ENCODE measurements at places on chromosomes 3 and 15.

GRCh38 chr15:76502678-76503077 lies 166.1 kb downstream of the ISL2 start:
- no peak for DNase-seq

- peak; percentile 44 for DNase-seq
Observed at GRCh38 chr3:129836381-129837064, 57.0 kb downstream of the TMCC1 start.

DNA sequence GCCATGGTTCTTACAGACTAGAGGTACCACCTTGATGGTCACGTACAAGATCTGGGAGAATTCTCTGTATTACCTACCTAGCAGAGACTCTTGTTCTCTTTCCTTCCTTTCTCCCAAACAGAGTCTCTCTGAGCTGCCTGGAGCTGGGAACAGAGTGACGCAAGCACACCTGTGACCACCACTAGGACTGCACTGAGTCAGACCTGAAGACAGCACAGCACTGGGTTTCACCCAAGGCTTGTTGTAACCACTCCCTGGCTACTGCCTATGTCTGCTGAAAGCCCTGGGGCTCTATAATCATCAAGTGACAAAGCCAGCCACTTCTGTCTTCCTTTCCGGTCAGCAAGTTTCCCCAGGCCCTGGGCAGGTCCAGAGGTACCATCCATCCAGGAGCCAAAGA lies 293.3 kb upstream of the CNTN4 start:
- DNase-seq, result no peak

GRCh38 chr15:59147666-59148065 lies 42.7 kb downstream of the CCNB2 start:
- DNase-seq, result no peak

- DNase-seq, result no peak
Observed at GRCh38 chr15:40869686-40870085, 4.3 kb downstream of the RHOV start.

DNA sequence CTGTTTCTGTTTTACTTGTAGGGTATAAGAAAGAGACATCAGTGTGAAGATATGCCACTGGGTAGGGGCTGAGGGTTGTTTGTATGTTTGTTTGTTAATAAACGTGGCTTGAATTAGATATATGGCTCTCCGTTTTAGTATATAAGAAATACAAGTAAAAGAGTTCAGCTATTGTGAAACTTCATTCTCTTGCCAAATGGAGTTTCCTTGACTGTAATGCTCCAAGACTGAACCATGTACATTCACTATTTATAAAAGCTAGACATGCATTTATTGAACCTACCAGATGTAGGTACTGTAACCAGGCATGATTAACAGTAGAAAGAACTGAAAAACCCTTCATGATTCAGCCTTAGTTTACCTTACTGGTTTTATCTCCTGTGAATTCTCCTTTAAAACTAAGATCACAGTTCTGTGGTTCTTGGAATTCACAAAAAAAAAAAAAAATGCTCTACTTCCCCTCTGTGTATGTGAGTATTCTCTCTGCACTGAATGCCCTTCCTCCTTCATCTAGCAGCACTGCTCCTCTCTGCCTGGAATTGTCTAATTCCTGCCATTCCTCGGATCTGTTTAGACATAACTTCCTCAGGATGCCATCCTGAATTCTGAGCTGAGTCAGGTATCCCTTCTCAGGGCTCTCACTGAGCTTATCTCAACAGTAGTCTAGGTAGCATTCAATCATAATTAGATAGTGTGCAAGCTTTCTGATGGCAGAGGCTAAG lies 504.4 kb downstream of the FHIT start:
- DNase-seq, result no peak

DNA sequence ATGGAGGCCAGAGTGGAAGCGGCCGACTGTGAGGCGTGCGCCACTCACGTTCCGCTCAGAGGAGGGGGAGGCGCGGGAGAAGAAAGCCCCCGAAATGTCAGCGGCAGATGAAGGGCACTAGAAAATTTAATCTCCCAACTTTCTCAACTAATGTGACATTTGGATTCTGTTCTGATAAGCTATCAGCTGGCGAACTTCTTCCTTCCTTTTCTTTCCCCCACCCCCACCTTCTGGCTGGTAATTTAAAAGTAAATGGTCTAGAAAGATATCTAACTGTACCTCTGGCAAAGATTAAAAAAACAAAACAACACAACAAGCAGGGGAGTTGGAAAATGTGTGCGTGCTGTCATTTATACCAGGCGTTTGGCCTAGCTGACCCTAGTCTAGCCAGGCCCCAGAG lies 26.4 kb upstream of the TMEM115 start:
- DNase-seq, result no peak

DNA sequence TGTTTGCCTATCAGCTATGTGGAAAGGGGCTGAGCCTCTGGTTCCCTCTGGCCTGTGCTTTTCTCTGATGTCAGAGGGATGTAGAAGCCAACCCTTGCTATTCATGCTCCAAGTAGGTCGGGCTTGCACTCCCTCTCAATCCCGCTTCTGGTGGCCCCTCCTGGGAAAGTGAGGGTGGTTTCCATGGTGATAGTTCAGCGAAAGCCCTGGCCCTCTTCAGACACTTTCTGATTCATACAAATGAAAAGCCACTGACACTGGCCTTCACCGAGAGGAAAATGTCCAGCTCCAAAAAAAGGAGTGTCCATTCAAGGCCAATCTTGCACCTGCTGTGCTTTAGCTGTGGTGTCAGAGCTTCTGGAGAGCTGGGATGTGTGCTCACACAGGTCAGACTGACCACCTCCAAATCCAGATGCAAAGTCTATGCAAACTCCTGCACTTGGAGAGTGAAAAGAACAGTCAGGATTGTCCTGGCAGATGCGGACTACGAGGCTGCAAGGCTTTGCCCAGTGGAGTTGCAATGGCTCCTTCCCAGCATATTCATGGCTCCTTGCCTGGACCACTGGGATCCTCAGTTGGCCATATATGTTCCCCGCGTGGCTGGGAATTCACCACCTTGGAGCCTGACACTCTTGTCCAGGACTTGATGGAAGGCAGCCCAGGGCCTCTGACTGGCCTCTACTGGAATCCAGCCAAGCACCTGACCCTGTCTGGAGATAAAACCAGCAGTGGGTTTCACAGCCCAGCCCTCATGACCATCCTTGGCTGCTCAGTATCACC lies 96.6 kb downstream of the CEMIP start:
- DNase-seq, result peak; percentile 43

- peak; percentile 27 for DNase-seq
Observed at GRCh38 chr3:38960953-38961622, 90.7 kb downstream of the SCN11A start.

DNA sequence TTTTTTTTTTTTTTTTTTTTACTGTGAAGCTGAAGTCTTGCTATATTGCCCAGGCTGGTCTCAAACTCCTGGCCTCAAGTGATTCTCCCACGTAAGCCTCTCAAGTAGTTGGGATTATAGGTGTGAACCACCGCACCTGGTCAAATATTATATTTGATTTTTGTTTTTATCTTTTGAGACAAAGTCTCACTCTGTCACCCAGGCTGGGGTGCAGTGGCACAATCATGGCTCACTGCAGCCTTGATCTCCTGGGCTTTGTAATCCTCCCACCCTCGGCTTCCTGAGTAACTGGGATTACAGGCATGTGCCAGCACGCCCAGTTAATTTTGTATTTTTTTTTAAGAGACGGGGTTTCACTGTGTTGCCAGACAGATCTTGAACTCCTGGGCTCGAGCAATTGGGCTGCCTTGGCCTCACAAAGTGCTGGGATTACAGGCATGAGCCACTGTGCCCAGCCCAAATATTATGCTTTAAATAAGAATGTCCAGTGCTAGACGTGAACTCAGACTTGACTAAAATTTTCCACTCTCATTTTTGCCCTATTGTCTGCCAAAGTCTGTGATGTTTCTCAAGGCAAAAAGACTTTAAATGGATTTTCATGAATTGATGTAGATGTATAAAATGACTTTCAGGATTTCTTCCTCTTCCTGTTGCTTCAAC lies 33.4 kb upstream of the CRBN start:
- no peak for DNase-seq

DNA sequence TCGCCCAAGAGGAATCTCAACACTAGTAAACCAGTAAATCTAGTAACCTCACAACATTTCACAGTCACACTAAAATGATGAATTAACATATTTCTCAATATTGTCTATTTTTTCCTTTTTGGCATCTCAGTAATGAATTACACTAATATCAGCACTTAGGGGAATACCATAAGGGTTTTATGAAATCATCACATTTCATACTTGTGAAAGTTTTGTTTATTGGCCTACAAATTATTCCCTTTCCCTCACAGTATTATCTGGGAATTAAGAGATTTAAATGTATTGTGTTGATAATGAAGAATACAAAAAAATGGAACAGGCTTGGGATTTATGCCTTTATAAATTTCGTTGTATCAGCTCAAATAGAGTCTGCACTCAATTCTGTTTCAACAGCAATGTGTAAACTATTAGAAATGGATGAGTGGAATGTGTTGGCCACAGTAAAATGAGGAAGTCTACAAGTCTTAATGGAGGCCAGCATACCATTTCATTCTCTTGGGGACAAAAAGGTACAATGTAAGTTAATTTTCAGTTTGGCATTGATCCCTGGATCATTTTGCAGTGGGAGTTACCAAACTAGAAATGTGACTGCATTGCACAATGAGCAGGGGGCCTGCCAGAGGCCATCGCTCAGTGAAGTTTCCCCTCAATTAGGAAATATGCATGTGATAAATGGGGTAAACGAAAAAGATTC lies 195.4 kb downstream of the FMN1 start:
- no peak for DNase-seq

- DNase-seq, result no peak
Observed at GRCh38 chr3:121252676-121253075, 293.1 kb downstream of the POLQ start.

DNA sequence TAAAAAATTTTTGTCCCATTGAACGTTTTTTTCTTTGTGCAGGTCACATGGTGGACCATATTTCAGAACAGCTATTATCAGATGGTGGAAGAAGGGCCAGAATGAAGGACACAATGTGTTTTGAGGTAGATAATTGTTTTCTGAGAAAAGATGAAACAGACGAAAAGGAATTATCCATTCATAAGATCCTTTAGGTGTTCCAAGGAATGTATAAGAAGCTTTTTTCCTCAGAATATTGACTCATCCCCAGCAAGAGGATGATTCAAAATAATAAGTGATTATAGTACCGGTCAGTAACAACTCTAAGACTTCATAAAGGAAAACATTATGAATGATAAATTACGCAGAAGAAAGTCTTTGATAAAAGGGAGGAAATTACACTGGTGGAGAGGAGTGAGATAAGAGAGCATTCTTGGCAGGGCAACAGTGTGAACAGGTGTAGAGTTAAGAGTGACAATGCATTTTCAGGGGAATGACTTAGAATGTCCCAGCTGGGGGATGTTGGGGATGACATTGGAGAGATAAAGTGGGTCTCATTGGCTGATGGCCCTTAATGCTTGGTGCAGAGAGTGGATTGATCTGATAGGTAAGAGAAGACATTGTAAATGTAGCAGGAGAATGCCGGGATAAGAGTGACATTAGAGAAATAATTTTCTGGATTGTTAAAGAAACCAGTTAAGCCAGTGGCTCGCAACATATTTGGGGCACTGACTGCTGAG lies 27.0 kb upstream of the AQP9 start:
- peak; percentile 10 for DNase-seq

GRCh38 chr3:177084616-177085015 lies 112.7 kb downstream of the TBL1XR1 start:
- DNase-seq, result no peak

- DNase-seq, result peak; percentile 83
Observed at GRCh38 chr3:180433152-180433551, 168.8 kb upstream of the TTC14 start.

DNA sequence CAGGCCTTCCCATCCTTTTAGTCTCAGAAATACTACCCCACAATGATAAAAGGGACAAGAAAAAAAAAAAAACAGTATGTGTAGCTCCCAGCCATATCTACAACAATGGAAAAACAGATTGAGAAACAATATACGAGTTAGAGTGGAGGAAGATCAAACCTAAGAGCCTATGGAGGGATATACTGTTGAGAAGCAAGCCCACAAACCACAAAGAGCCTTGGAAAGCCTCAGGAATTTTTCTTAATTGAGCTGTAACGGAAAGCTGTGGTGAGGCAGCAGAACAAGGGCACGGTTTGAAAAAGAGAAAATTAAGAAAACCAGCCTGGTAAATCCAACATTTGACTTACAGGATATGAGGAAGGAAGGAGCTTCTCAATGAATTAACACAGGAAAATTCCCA lies 21.4 kb downstream of the KPNA1 start:
- DNase-seq, result peak; percentile 93

- no peak for DNase-seq
Observed at GRCh38 chr3:30760040-30760695, 134.3 kb downstream of the GADL1 start.

- no peak for DNase-seq
Observed at GRCh38 chr3:151384741-151385174, at the start of gene P2RY12. Gene P2RY12 (minus strand): TSS chr3:151384753. CDS start chr3:151338845, 45,908 bp downstream.

- DNase-seq, result no peak
Observed at GRCh38 chr3:103059432-103059831, 624.6 kb downstream of the ZPLD1 start.

DNA sequence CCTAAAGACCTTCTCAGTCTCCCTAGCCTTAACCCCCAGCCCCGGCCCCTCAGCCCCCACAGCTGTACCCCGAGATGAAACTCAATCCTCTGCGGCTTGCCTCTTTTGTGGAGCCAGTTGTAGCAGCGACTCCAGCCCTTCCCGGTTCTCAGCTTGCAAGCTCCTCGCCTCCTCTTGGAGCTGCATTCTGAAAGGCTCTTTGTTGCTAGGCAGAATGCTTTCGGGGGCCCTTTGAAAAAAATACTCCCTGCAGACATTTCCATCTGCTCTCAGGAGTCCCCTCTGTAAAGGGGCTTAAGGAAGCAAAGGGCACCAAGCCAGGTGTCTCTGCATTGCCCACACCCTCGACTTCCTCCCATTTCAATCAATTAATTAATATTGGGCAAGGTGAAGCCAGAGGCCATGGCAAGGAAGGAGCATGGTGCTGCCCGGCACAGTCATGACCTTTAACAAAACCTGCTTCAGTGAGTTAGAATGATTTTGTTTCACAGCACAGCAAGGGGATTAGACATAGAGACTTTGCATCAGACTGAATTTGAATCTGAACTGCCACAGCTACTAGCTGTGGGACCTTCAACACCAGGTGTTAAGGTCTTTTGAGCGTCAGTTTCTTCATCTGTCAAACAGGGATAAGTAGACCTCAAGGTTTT lies 65.5 kb downstream of the SRGAP3 start:
- no peak for DNase-seq

DNA sequence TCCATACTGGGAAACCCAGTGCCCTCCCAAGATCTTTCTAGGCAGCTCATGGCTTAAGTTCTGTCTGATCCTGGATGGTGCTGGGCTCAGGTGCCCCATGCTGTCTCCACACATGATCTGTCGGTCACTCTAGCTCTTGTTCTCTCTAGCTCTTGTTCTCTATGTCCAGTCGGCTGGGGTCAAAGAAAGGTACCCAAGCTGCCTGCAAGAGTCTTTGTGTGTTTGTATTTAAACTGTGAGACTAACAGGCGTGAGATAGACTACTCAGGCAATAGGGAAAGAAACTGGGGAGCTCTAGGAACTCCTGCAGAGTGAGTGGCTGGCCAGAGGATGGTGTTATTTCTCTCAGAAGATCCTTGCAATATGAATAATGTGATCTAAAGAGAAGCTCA lies 40.2 kb downstream of the GPR156 start:
- DNase-seq, result peak; percentile 11

- DNase-seq, result no peak
Observed at GRCh38 chr15:40367371-40367685, 9.3 kb downstream of the DISP2 start.

GRCh38 chr3:19994796-19995195 lies 17.3 kb downstream of the PP2D1 start:
- peak; percentile 41 for DNase-seq

GRCh38 chr15:80695099-80695910 lies at the start of gene ABHD17C:
Gene ABHD17C (plus strand): TSS chr15:80695310. CDS start chr15:80695430, 120 bp downstream.
- peak; percentile 51 for DNase-seq

Measured in amniotic epithelial cell (primary cell).